ENCODE measurements at places on chromosomes 3 and 15.

- DNase-seq, result no peak
These were observed 89.3 kb downstream of the RASA2 start for GRCh38 chr3:141575879-141576743.

GRCh38 chr3:55609230-55609827 is 122.2 kb upstream of the WNT5A start:
- no peak for DNase-seq

DNA sequence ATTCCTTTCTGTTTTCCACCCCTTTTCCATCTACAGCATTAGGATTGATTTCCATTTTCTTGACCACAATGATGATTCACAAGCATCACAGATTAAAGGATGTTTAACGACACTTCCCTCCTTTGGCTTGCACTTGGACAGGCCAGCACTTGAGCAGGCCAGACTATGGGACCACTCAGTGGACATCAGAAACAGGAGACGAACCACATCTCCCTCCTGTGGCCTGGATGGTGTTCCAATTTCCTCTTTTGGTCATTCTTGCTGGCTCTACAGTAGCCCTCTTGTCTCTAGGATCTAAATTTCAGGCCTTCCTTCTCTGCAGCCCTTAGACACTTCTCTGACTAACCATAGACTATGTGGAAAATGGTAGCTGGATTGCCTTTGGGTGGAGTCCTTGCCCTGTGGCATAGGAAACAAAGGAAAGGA is 78.8 kb upstream of the BOC start:
- no peak for DNase-seq

DNA sequence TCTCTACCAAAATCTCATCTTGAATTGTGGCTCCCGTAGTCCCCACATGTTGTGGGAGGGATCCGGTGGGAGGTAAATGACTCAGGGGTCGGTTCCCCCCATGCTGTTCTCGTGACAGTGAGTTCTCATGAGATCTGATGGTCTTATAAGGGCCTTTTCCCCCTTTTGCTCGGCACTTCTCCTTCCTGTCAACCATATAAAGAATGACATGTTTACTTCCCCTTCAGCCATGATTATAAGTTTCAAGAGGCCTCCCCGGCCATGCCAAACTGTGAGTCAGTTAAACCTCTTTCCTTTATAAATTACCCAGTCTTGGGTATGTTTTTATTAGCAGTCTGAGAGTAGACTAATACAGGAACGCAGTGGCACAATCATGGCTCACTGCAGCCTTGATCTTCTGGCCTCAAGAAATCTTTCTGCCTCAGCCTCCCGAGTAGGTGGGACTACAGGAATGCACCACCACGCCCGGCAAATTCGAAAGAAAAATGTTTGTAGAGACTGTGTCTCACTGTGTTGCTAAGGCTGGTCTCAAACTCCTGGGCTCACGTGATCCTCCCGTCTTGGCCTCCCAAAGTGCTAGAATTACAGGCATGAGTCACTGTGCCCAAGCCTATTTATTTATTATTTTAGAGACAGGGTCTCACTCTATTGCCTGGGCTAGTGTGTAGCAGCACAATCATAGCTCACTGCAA is 101.0 kb downstream of the ATP10A start:
- no peak for DNase-seq

GRCh38 chr3:143206955-143207337 is 87.4 kb downstream of the CHST2 start:
- no peak for DNase-seq

- no peak for DNase-seq
These were observed 16.8 kb upstream of the CLDN16 start for GRCh38 chr3:190371152-190371551.

DNA sequence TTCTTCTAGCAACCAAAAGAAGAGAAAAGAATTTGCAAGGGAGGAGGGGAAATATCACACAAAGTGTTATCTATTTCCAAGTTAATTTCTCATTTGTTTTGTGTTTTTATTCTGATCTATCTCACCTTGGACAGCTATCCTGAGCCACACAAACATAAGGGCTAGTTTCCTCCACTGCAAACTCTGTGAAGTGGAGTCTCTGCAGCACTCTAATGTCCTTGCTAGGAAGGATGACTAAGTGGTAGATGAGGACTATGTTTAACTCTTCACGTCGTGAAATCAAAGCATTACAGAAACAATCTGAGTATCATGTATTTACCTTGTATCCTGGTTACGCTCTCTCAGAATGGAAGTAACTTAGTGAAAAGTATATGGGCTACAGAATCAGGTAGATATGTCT is 33.9 kb upstream of the CHRM5 start:
- DNase-seq, result no peak

DNA sequence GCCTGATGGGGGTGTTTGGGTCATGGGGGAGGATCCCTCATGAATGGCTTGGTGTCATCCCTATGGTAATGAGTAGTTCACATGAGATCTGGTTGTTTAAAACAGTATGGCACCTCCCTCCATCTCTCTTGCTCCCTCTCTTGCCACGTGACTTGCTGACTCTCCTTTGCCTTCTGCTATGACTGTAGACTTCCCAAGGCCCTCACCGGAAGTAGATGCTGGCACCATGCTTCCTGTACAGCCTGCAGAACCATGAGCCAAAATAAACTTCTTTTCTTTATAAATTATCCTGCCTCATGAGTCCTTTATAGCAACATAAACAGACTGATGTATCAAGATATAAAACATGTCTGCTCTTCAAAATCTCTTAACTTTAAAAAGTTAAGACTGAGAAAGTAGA is 96.1 kb downstream of the TFDP2 start:
- no peak for DNase-seq

GRCh38 chr3:14774431-14774830 is 44.3 kb upstream of the FGD5 start:
- no peak for DNase-seq

DNA sequence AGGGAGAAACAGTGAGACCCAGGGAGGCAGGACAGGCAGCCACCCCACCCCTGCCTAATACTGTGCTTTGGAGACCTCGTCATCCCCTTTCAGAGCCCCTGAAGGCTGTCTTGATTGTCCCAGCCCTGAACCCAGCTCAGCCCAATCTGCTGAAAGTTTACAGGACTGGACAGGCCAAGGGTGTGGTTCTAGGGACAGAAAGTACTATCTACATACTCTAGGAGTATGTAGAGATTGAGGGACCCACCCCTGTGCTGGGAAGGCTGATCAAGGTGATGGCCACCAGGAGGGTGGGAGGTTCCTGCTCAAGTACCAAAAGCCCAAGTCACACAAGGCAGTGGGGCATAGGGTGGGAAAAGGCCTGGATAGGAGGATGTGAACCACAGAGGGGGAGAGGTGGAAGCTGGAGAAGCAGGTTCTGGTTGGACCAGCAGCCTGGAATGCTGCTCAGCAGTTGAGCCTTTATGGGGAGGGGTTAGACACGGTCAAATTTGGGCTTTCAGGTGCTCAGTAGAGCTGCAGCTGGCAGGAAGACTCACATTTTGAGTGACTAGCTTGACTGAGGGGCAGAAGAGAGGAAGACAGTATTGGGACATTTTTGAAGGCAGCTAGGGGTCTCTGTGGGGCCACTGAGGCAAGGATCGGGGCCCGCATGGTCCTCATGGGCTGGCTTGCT is 6.7 kb downstream of the NBEAL2 start:
- DNase-seq, result no peak

DNA sequence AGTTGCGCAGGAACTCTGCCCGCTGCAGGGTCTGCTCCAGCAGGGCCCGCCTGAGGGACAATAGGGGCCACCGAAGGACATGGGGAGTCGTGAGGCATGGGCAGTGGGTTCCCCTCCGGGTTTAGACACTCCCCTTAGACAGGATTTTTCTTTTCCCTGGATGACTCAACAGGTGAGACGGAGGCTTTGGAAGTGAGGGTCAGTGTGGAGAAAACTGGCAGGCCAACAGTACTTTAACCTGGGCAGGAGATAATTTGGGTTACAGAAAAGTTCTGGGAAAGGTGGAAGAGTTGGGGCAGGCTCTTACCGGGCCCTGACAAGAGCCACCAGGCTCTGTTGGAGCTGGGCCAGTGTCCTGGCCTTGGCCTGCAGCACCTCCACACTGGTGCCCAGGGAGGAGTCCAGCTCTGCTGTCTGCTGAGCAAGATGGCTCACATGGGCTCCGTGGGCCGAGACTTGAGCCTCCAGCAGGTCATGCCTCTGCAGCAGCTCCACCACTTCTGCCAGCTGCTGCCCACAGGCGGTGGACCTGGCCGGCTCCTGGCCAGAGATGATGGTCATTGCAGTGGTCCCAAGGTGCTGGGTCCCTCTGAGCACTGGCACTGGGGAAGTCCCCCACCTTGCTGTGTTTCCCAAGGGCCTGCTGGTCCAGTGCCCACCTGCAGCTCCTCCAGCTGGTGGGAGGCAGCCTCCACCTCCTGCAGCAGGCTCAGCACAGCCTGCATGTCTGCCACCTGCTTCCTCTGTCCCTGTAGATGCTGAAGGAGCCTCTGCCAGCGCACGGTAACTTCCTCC is 11.0 kb downstream of the SPTBN5 start:
- DNase-seq, result no peak
